Vagina (tissue), 2 donors: ENCODE measurements at places on chromosomes 7 and 10. TPM values are rescaled to one million over a fixed set of nuclear protein-coding genes. Genes with fewer than 3 reads are reported as not detected.

DNA sequence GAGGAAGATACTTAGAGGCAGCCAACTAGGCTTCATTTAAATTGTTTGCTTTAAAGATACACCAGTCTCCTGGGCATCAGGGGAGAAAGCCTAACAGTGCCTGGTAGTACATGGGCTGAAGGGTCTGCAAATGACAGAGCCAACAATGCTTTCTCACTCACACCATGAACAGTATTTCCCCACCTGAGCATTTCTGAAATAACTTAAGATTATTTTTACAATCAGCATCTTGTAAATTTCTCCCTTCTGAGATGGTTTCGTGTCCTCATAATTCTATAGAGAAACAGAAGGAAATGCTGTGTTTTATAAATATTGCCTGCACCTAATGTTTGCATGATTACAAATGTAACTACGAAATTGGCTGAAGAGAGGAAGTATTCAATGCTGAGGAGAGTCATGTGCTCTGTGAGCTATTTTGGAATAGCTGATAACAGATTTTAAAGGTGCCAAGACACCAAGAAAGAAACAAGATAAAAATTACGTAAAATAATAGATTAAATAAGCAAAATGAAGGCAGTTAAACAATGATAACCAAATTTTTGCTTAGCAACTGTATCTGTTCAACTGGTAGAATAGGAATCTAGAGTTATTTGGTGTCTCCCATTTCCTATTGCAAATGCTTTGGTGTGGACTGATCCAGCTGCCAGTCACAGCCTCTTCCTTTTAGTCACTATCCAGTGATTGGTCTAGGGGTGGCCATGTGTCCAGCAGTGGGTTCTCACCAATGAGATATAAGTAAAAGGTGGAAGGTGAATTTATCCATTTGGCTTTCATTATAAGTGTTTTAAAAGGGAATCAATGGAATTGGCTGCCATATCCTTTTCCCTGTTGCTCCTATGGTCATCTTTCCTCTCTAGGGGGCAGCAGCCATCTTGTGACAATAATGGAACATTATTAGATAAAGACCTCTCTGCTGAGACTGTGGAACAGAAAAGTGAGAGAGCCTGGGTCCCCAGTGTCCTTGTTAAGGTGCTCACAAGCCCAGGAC lies 167.9 kb upstream of the SLC26A5 start:
- H3K4me3 ChIP-seq: no peak overlapping the region
- H3K27me3 ChIP-seq: no peaks in the 10 kb centered on the region
- H3K27ac ChIP-seq: no peak overlapping the region
- no peaks in the 10 kb centered on the region for H3K4me1 ChIP-seq

DNA sequence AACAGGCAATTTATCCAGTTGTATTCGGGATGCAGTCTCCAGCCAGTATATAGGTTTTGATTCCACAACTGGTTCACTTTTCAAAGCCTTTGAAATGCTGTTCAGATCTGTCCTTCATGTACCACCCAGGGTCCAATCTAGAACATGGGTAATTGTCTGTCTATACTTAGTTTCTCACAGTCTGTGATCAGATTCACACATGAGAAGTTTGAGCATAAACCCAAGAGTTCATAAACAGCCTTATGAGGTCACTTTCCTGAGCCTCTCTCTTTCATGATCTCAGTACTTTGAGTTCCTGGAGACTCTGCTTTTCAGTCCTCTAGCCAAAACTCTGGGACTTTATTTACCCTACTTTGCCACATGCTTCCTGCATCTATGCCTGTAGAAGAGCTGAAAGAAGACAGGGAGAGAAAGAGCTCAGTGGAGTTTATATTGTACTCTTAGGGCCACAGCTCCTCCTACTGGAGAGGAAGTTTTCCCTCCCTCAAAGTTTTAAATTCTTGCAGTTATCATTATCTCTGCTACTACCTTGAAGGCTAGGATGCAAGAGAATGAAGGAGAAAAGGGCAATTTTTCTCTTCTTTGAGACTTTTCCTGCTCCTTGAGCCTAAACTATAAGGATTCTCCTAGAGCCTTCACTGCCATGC lies 172.0 kb downstream of the ZEB1 start:
- no peak for DNase-seq
- H3K4me3 ChIP-seq: no peak overlapping the region
- no peaks in the 10 kb centered on the region for H3K27me3 ChIP-seq
- no peaks in the 10 kb centered on the region for H3K4me1 ChIP-seq

DNA sequence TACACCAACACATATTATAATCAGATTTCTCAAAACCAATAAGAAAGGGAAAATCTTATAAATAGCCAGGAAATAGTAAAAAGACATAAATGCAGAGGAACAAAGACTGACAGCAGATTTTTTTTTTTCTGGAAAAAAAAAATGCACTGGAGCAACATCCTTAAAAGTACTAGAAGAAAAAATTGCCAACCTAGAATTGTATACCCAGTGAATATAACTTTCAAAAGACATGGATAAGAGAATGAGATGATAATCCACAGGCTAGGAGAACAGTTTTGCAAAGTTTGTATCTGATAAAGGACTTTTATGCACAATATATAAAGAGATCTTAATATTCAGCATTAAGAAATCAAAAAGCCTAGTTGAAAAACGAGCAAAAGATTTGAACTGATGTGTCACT lies 554.0 kb downstream of the AUTS2 start:
- no peaks in the 10 kb centered on the region for H3K4me1 ChIP-seq
- no peaks in the 10 kb centered on the region for H3K27me3 ChIP-seq
- no peaks in the 10 kb centered on the region for H3K36me3 ChIP-seq
- DNase-seq: no peak

DNA sequence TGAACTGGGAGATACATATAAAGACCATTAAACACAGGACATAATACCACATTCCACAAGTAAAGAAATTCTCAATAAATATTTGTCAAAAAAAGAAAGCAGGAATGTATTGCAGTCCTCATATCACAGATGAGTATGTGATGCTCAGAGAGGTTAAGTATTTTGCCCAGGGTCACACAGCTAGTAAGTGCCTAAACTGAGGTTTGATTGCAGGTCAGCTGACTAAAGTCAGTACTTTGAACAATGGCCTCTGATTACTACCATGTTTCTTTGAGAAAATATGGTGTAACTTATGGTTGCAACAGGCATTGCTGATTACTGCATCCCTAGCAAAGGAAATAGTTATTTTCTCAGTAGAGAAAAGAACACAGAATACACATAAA lies 267.1 kb downstream of the ELMO1 start:
- peaks cover 6% of the 10 kb centered on the region for H3K4me1 ChIP-seq
- H3K4me3 ChIP-seq: no peak overlapping the region
- H3K27ac ChIP-seq: no peak overlapping the region
- no peak for DNase-seq
- H3K36me3 ChIP-seq: no peaks in the 10 kb centered on the region

The GBX1 gene
- total RNA-seq: not detected
